ENCODE measurements at places on chromosomes 6 and 20.
A peak's percentile ranks its signal among the peaks of the same experiment; 100 is the strongest.

GRCh38 chr6:116366740-116367275, 3.9 kb upstream of the DSE start:
- DNase-seq = no peak

DNA sequence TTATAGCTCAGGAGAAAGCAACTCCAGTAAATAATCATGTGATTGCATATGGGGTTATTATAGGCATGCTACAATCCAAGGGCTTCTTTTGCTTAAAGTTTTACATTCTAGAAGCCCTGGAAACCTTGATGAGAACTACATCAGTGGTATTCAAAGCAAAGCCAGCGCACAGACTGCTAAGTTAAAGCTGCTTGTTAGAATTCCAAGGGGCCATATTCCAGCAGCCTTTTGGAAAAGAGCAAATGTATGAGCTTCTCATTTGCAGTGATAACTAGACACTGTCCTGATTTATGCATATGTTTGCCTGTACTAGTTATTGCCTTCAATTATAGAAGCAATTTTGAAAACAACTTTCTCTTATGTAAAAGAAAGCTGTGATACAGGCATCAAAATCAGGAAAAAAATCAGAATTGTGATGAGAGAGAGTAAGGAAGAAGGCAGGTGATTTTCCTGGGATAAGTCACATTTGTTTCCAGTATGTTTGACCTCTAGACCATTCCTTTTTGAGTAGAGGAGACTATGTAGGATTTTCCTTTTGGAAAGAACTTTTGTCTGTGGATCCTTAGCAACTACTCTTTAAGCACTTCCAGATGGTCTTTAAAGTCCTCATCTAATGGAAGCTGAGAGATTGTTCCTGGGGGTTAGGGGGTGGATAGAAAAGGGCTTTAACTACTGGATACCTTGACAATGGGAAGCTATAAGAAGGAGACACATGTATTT, 159.2 kb downstream of the PLCB4 start:
- DNase-seq = no peak

DNA sequence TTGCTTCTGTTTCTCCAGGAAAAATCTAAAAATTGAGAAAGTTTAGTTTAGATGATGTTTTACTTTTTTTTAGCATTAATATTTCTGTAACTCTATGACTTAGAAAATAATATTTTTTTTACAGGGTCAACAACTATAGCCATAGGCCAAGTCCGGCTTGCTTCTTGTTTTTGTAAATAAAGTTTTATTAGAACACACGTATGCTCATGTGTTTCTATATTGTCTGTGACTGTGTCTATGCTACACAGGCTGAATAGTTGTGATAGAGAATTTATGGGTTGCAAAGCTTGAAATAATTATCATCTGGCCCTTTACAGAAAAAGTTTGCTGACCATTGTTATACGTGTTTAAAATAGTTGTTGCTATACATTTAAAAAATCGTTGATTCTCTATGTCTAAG, 399.2 kb downstream of the EPM2A start:
- DNase-seq = no peak

DNA sequence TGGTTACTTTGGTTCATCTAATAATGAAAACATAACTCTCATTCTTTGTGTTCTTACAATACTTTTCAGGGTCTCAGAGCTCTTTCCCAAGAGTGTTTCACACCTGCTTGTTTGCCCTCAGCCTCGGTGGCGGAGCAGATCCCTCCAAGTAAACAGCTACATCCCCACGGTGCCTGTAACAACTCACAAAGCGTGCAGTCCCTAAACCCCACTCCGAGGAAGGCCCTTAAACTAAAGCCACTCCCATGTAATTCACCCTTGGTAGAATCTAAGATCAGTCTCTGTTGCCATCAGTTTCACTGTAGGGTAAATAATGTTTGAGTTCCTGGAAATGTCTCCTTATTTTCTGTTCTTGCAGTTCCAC, 101.1 kb downstream of the TFAP2A start:
- no peak for DNase-seq

- DNase-seq = no peak
Observed at GRCh38 chr6:74161380-74161779, 465.4 kb downstream of the CD109 start.

DNA sequence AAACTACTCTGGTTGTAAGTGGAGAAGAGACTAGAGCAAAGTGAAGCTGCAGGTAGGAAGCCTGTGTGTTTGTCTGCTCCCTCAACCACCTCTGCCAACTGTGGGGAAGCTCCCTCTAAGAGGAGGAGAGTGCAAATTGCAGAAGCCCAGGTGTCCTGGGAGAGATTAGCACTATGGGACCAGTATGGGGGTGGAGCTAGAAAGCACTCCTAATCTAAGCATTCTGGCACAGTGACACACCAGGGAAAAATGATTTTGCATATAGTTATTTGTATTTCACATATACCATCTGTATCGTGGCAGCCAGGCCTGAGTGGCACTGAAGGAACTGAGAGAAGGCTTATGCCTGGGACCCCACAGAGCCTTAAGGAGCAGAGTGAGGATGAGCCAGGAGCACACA, 12.8 kb downstream of the GSTA1 start:
- no peak for DNase-seq

DNA sequence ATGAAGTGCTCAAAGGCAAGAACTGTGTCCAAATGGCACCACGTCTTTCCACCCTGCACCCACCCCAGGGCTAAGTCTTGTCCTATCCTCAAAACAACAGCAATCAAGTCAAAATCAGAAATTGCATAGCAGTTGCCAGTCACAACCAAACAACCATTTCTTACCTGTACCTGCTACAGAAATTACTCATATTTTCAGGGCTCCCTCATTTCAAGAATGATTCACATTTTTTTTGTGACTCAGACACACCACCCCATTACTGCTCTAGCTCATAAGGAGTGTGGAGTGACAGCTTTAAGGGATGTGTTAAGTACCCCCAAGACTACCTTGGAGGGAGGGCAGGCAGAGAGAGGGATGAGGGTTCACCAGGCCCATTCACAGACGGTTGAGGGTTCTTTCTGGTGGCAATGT, 111.7 kb downstream of the TRERF1 start:
- DNase-seq = no peak

DNA sequence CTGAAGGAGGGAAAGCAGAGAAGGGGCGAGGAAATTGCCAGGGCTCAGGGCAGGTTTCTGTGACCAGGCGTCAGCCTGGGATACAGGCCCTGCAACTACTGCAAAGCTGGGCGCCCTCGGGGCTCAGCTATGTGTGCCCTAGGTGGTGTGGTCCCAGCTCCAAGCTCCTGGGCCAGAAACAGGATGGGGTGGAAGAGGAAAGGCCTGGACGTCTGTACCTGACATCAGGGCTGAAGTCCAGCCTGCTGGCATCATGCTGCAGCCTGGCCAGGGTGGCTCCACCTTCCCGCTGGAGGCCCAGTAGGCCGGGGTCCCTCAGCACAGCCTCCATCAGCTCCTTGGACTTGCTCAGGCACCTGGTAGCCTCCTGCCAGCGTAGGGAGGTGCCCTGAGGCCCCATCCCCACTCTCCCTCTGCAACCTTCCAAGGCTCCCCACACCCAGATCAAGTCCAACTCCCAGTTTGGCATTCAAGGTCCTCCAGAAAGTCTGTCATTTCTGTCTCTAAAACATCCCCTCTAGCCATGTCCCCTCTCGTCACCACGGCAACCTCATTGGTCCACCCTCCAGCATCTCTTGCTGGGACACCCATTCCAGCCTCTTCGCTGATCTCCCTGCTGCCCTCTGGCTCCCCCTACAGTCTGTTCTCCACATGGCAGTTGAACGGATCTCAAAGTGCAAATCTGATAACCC, 38.2 kb downstream of the KIAA1755 start:
- no peak for DNase-seq

GRCh38 chr20:43988867-43989266, 74.2 kb downstream of the TOX2 start:
- peak; percentile 18 for DNase-seq

DNA sequence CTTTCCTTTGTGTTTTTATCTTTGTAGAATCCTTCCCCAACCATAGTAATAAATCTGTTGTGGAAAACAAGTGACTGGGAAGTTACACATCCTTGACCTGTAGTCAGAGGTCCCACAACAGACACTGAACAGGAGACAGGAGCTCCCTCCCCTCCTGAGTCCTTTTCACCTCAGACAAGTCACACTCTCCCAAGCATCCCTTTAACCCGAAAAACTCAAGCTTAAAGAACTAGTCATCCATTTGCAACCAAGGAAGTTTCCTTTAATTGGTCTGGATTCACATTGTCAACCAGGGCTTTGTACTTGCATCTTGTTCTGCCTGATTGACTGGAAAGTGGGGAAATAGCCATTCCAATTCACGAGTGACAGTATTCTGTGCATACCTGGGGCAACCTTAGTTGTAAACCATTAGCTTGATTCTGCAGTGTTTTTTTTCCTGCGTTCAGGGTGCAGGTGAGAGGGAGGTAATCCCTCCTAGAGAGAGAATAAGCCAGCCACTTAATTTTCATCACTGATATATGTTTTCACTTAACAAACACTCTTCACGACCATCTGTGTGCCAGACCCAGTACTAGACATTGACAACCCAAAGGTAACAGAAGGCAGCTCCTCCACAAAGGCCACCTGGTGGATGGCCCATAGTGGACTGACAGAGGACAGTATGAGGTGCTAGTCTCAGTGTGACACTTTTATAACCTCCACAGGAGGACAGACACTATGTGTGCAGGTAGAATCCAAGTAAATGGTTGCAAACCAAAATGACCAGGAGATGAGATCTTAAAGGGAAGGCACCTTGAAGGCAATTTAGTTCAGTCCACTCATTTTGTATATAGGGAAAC, 112.4 kb downstream of the SLX4IP start:
- DNase-seq = no peak

DNA sequence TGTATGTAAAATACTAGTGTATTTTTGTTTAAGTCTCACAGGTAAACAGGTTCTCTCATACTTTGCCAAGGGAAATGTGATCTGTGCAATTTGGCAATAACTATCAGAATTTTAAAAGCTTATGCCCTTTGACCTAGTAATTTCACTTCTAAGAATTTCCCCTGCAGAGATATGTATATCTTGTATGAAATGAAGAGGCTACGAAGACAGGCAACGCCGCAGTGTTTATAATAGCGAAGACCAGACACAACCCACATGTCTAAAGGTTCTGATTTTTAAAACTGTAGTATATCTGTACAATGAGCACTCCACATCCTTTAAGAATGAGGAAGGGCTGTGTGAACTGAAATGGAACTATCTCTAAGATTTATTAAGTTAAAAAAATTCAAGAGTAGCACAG, 7.5 kb downstream of the TRAF3IP2 start:
- no peak for DNase-seq

DNA sequence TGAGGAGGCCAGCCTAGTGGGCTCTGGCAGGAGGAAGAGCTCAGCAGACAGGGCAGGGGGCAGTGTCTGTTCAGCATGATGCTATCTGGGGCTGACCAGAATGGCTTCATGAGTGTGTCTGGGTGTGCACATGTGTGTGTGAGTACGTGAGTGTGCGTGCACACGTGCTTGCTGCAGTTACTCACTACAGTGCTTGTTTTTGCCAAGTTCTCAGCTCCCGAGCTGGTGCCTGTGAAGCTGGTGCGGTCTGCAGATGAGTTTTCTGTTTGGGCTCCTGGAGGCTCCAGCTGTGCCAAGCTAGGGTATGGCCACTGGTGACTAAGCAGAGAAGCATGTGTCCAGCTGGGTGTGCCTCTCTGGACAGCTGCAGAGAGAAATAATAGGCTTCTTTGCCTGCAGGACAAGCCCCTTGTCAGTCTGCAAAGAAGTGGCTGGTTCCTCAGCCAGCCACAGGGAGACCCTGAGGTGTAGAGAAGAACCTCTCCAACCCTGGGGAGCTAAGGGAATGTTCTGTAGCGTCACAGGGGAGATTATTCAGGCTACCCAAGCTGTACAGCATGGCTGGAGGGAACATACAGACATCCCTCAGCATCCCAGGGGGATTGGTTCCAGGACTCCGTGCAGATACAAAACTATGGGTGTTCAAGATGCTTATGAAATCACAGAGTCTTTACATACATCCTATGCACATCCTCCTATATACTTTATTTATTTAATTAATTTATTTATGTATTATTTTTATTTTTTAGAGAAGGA, 40.2 kb upstream of the FAM50B start:
- peak; percentile 74 for DNase-seq

DNA sequence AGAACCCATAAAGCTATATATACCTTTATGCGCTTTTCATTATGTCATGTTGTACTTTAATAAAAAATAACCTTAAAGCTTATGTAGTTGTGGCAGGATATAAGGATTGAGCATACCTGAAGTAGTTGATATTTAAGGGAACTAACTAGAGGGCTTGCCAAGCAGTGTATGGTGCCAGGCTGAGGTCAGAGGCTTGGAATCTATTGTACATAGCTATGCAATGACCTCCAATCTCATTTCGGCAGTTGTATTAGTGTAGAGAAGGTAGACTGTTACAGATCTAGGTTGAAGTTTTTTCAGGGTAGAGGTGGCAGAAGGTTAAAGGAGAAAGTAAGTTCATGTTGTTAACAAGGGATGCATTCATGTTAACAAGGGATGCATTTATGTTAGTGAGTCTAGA, 397.7 kb upstream of the HS3ST5 start:
- no peak for DNase-seq

- DNase-seq = no peak
Observed at GRCh38 chr6:8670792-8671191, 235.4 kb upstream of the SLC35B3 start.

DNA sequence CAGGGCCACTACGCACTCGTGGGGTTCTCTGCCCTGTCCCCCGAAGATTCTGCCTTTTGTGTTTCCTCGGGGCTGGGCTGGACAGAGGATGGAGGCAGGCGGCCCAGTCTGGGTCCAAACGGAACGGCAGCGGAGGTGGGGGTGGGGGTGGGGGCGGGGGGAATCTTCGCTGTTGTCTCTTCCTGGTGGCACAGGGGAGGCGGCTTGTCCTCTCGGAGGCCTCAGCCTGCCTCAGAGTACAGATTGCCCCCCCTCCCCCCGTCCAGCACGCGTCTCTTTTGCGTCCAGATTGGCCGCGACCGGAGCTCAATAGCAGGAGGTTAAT, 1.4 kb upstream of the INSM1 start:
- DNase-seq = no peak

DNA sequence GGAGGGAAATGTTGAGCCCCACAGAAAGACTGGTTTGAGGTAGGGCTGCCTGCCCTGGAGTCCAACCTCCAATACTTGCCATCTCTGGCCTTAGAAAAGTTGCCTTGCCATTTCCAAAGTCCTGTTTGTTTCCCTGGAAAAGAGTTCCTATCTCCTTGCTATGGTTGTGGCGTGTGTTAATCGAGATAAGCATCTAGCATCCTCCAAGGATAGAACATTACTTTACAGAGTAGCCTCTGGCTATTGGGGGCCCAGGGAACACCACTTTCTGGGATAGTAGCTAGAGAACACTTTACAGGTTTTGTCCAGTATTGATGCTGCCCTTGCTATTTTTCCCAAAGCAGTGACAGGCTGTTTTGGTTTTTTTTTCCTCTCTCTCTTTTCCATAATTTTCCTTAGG, 57.4 kb upstream of the SASH1 start:
- no peak for DNase-seq

- no peak for DNase-seq
Observed at GRCh38 chr6:95119927-95120326, 457.4 kb upstream of the MANEA start.

- no peak for DNase-seq
Observed at GRCh38 chr6:1055015-1055921, 256.6 kb upstream of the FOXQ1 start.

GRCh38 chr6:146990821-146991798, 213.1 kb upstream of the STXBP5 start:
- no peak for DNase-seq
